Heart left ventricle (tissue), 16 donors: ENCODE measurements at places on chromosomes 3 and 15. TPM values are rescaled to one million over a fixed set of nuclear protein-coding genes. Genes with fewer than 3 reads are reported as not detected.

- no peaks in the 10 kb centered on the region for H3K27me3 ChIP-seq
- DNase-seq = peak; percentile 46
- peaks cover 18% of the 10 kb centered on the region for H3K4me1 ChIP-seq
- no peak overlapping the region for H3K27ac ChIP-seq
- H3K36me3 ChIP-seq = peaks cover 12% of the 10 kb centered on the region
Measured at GRCh38 chr15:77019521-77020331, 24.8 kb downstream of the PSTPIP1 start.

DNA sequence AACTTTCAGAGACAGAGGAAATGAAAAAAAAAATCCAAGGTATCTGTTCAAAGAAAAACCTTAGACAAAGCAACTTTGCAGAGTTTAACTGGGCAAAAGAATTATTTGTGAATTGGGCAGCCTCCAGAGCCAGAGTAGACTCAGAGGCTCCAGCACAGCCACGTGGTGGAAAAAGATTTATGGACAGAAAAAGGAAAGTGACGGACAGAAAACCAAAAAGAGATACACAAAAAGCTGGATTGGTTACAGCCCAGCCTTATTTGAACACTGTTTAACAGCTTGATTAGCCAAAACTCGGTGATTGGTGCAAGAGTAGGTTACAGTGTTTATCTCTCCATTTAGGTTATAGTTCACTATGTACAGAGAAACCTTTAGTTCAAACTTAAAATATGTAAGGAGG, 23.7 kb upstream of the GPD1L start:
- no peak overlapping the region for H3K4me3 ChIP-seq
- no peaks in the 10 kb centered on the region for H3K4me1 ChIP-seq
- DNase-seq = no peak
- H3K27ac ChIP-seq = no peak overlapping the region
- H3K36me3 ChIP-seq = no peaks in the 10 kb centered on the region
- H3K27me3 ChIP-seq = no peaks in the 10 kb centered on the region

DNA sequence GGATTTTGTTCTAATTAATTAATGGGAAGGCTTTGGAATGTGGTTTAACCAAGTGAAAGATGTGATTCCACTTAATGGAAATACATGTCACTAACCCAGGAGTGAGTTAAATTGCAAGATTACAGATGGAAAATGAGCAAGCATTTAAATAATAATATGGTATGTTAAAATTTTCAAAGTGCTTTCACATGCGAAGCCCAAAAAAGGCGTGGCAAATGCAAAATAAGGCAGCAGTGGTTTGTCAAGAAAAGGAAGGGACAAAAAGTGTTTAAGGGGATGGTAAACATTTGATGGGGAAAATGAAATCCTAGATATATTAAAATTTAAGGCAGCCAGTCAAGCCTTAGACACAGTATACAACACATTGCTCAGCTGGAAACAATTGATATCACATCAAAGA, 2.9 kb downstream of the TICRR start:
- H3K27ac ChIP-seq = no peak overlapping the region
- H3K36me3 ChIP-seq = no peaks in the 10 kb centered on the region
- H3K4me1 ChIP-seq = peaks cover 8% of the 10 kb centered on the region
- no peak overlapping the region for H3K4me3 ChIP-seq

DNA sequence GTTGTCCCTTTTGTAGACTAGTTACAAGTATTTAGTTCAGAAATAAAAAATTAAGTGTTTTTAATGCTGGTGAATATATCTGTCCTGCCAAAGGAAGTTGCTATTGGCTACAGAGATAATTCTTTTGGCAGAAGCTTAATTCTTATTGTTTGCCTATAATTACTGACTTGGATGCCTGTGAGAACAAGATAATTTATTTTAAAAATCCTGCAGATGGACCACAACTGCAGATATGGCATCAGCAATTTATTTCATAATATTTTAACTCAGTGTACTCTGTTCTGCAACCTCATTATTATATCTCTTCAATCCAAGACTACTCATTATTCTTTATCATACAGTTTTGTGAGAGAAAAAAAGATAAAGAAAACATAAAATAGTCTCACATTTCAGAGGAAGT, 789.8 kb downstream of the NAALADL2 start:
- H3K4me3 ChIP-seq = no peak overlapping the region
- no peaks in the 10 kb centered on the region for H3K36me3 ChIP-seq
- H3K4me1 ChIP-seq = peaks cover 12% of the 10 kb centered on the region
- no peaks in the 10 kb centered on the region for H3K27me3 ChIP-seq

DNA sequence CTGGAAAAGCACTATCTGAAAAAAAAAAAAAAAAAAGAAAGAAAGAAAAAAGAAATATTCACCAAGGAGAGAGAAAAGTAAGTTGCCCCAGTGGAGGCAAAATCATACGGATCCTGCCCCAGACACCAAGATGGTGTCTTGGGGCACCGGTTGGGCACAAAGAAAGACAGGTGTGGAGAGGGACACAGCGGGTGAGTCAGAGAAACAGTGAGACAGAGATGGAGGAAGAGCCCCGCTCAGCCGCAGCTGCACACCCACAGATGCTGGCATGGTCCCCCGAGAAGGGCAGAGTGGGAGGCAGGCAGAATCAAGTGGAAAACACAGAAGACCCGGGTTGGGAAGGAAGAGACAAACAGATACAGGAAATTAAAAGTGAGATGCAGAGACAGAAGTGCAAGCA, 129.7 kb upstream of the SMAD3 start:
- no peaks in the 10 kb centered on the region for H3K27me3 ChIP-seq
- no peaks in the 10 kb centered on the region for H3K36me3 ChIP-seq
- peaks cover 25% of the 10 kb centered on the region for H3K4me1 ChIP-seq
- H3K4me3 ChIP-seq = no peak overlapping the region
- DNase-seq = no peak
- H3K27ac ChIP-seq = peak overlapping the region; percentile 63

GRCh38 chr15:35705884-35706585, 160.1 kb upstream of the DPH6 start:
- no peaks in the 10 kb centered on the region for H3K27me3 ChIP-seq
- no peaks in the 10 kb centered on the region for H3K36me3 ChIP-seq
- peak overlapping the region; percentile 64 for H3K27ac ChIP-seq
- peak; percentile 50 for DNase-seq
- H3K4me3 ChIP-seq = no peak overlapping the region

DNA sequence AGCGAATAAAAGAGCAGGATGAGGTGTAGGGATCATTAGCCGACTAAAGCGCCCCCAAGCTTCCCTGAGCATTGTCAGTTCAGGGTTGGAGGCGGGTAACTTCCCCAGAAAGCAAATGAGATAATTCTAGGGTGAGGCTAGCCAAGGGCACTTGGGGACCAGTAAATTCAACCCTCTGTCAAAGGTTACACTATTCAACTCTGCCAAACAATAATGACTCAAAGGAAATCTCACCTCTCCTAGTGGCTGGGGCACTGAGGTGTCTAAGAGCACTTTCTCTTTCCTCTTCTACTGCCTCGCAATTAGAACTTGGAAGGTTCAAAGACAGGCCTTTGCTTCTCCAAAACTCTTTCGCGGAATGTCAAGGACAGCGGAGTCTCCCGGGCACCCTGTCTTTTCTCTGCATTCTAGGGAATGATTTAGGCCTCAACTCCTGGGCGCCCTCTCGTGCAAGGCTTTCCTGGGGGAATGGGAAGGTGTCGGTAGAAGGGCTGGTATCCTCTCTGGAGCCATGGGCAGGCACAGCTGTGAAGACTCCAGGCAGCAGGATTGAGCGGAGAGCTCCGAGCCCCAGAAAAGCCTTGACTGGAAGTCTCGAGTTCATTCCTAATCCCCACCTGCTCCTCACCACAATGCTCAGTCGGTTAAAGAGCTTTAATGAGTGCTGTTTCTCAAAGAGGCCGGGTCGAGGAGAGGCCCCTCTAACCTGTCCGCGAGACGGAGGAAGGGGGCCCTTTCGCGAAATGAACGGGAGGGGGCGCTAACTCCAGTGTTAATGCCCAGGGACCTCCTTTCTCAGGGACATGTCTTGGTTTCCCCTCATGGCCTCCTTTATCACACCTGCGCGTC, 21.9 kb downstream of the ZIC4 start:
- no peak overlapping the region for H3K27ac ChIP-seq
- H3K4me3 ChIP-seq = no peak overlapping the region

DNA sequence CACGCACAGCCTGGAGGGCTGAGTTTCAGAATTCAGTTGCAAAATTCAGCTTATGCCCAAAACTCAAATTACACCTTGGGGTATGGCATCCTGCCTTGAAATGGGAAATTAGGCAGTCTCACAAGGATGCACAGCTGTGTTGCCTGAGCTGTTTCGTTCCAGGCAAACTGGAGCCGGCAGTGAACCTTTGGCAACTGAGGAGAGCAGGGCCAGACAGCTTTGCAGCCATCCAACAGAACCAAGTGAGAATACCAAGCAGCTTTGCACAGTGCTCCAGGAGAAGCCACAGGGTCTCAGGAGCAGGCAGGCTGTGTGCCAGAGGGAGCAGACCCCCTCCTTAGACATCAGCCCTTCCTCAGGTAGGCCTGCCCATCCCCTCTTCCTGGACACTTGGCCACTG, 32.5 kb upstream of the BFSP2 start:
- H3K36me3 ChIP-seq = no peaks in the 10 kb centered on the region
- no peaks in the 10 kb centered on the region for H3K27me3 ChIP-seq
- H3K4me3 ChIP-seq = no peak overlapping the region
- DNase-seq = no peak

DNA sequence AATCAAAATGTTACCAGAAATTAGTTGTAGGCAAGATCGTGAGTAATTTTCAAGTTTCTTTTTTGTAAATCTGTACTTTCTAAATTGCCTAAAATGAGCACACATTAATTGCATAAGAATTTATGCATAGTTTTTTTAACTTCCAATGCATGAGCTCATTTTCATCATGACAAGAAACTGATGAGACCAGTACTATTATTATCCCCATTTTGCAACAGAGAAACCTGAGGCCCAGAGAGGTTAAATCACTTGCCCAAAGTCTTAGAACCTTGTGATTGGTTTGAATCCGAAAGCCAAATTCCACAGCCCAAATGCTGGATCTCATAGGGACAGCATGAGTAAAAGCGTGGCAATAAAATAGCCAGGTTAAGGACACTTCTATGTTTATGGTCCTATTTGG, 274.7 kb downstream of the ERC2 start:
- no peak overlapping the region for H3K4me3 ChIP-seq
- H3K27ac ChIP-seq = no peak overlapping the region
- no peaks in the 10 kb centered on the region for H3K4me1 ChIP-seq
- no peak for DNase-seq
- no peaks in the 10 kb centered on the region for H3K36me3 ChIP-seq

GRCh38 chr15:35471024-35471423, 74.9 kb downstream of the DPH6 start:
- H3K27me3 ChIP-seq = no peaks in the 10 kb centered on the region
- H3K4me1 ChIP-seq = no peaks in the 10 kb centered on the region
- no peak overlapping the region for H3K27ac ChIP-seq
- H3K4me3 ChIP-seq = no peak overlapping the region

GRCh38 chr3:100833483-100833882, 124.2 kb downstream of the TFG start:
- H3K27ac ChIP-seq = no peak overlapping the region
- H3K4me3 ChIP-seq = no peak overlapping the region
- H3K27me3 ChIP-seq = no peaks in the 10 kb centered on the region
- H3K4me1 ChIP-seq = no peaks in the 10 kb centered on the region
- peaks cover 14% of the 10 kb centered on the region for H3K36me3 ChIP-seq
- DNase-seq = no peak

- no peaks in the 10 kb centered on the region for H3K36me3 ChIP-seq
- peaks cover 41% of the 10 kb centered on the region for H3K27me3 ChIP-seq
- DNase-seq = no peak
- H3K27ac ChIP-seq = no peak overlapping the region
- peaks cover 13% of the 10 kb centered on the region for H3K4me1 ChIP-seq
- H3K4me3 ChIP-seq = no peak overlapping the region
Measured at GRCh38 chr3:53491276-53491675, 3.1 kb upstream of the CACNA1D start.

DNA sequence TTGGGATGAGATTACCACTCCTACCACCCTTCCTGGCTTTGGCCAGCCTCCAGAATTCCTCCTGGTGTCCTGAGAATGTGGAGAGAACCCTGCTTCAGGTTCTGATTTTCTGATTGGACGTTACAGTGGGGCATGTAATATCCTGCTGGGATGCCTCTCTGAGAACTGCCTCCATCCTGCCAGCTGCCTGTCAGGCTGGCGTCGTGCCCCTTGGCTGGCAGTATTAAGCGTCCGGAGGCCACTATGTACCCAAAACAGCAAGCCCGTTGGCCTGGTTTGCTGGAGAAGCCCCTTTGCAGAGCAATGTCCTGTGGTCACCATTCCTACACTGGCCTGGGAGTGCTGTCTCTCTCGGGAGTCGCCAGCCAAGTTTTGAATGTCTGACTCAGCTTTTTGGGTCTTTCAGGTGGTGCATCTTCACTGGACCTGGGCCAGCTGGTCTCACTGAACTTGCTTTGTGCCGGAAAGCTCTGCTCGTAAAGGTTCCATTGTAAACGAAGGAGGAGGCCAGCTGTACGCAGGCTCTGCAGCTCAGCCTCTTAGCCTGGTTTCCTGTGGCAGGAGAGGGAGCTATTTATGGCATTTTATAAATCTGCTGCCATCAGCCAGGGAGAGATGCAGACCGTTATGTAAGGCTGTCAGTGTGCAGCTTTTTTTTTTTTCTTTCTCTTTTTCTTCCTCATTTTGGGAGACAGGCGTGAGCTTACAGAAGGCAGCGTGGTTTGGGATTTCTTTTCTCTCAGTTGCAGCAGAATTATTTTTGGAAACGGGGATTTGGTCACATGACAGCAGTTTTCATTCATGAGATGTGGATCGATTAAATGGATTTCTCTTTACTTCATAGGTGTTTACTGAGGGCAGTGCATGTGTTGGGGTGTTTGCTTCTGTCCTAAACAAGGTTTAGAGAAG, 19.0 kb upstream of the TRAK1 start:
- no peaks in the 10 kb centered on the region for H3K27me3 ChIP-seq
- peaks cover 78% of the 10 kb centered on the region for H3K4me1 ChIP-seq
- DNase-seq = peak; percentile 79
- peak overlapping the region; percentile 20 for H3K4me3 ChIP-seq

DNA sequence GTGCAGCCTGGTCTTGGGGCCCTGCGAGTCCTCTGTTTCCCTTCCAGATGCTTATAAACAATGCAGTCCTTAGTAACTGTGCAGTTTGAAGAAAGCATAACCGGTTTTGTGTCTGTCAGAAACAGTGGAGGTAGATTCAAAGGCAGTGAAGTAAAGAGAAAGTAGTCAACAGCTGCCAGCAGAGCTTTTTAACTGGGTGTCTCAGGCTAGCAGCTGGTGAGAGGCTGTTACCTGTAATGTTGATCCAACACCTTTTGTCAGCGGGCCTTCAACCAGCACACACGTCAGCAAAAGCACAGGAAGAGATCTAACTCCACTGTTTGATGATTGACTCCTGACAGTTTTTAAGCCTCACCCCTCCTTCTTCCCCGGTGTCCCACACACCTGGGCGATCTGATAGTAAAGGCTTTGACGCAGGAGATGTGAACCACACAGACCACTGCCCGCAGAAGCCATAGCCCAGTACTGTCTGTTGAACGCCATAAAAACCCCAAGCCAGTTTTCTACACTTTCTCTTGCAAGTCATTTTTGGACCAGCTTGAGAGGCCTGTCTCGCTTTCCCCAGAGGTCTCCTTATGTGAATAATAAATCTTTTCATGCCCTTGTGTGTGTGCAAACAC, 178.0 kb downstream of the FMN1 start:
- no peaks in the 10 kb centered on the region for H3K36me3 ChIP-seq
- no peaks in the 10 kb centered on the region for H3K4me1 ChIP-seq
- no peak for DNase-seq
- no peak overlapping the region for H3K4me3 ChIP-seq
- no peaks in the 10 kb centered on the region for H3K27me3 ChIP-seq

TNIK gene
- total RNA-seq = 31.3 TPM

OPA1 gene
- total RNA-seq = 76.7 TPM

MCF2L2 gene
- total RNA-seq = 0.85 TPM

SCAMP5 gene
- total RNA-seq = 6.7 TPM

A4GNT gene
- total RNA-seq = not detected

TPRG1 gene
- total RNA-seq = 1.3 TPM

FBXW12 gene
- not detected for total RNA-seq
